Activated CD4-positive, alpha-beta memory T cell treated with anti-CD3 and anti-CD28 coated beads, Interleukin-2, amount 10 ng/mL, durations not matched to agents 7 days and 5 days (primary cell): ENCODE measurements at places on chromosomes 1 and 21.

GRCh38 chr1:58539553-58539952, 7.0 kb downstream of the OMA1 start:
- no peak for DNase-seq

DNA sequence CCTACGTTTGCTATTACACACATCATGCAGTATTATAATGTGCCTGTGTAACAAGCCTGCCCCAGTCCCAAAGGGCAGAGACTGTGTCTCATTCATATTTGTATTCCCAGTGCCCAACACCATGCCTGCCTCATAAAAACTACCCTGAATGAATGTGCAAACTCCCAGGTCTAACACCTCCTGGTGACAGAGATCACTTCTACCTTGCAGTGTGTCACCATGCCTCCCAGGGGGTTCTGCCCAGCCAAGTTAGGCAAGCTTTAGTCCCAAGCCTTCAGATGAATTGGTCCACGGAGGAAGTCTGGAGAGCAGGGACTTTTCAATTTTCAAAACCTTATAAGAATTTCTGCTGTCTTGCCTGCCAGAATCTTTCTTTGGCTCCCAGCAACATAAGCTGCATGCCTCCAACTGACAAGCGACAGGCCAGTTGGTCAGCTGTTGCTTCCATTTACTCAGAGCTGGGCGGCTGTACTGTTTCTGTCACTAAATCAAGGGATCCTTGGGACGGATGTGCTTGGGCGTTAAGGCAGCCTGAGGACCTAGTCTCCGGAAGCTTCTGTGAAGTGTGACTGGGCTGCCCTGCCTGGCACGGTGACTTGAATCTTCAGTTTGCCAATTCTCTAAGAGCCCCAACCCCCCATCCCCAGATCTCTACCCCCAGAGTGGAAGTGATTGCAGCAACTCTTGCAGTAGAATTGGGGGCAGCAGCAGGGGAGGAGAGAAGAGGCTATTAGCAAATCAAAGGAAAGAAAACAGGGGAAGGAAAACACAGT, 1.2 kb downstream of the RXRG start:
- no peak for DNase-seq

- DNase-seq, result no peak
Measured at GRCh38 chr1:113255720-113256347, 134.5 kb upstream of the MAGI3 start.

- DNase-seq, result no peak
Measured at GRCh38 chr1:105102371-105102770, 1352.7 kb downstream of the AMY1C start.

- DNase-seq, result no peak
Measured at GRCh38 chr1:215076322-215076721, 6.2 kb upstream of the KCNK2 start.

- DNase-seq, result peak; percentile 71
Measured at GRCh38 chr1:184870319-184870718, 104.0 kb downstream of the NIBAN1 start.
